ENCODE measurements at places on chromosomes 1 and 21.

DNA sequence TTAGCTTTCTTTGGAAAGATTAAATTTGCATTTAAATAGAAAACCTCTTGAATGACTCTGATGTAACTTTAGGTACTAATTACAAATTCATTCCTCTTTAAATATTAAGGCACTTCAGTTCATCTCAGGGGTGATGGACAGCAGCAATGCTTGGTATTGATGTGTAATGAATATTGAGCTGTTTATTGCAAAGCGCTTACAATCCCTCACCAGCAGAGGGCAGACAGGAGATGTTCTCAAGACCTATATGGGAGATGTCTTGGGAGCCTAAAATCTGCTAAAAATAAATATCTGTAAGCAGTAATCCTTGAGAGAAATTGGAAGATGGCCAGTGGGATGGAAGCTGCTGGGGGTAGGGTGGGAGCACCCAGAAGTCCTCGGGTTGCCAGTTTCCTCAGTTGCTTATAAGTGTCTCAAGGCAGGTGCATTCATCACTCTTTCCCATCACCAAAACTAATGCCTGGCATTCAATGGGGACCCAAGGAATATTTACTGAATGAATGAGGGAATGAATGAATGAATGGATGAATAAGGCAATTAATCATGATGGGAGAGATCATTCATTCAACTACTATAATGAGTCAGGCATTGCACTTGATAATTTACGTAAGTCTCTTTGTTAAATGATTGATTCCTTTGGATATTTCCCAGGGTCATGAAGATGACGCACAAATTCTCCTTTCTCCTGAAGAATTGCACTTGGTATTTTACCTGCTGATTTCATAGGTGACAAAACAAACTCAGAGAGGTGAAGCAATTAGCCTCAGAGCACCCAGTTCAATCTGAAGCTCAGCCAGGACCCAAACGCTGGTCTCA lies 2.3 kb downstream of the KLHDC8A start:
- no peak overlapping the region for H3K27ac ChIP-seq
- peaks cover 15% of the 10 kb centered on the region for H3K4me1 ChIP-seq
- peak; percentile 81 for DNase-seq
- H3K36me3 ChIP-seq: no peaks in the 10 kb centered on the region

GRCh38 chr1:68725001-68725752 lies 228.3 kb upstream of the DEPDC1 start:
- H3K36me3 ChIP-seq: no peaks in the 10 kb centered on the region
- peak; percentile 5 for DNase-seq
- no peak overlapping the region for H3K27ac ChIP-seq
- no peak overlapping the region for H3K4me3 ChIP-seq

DNA sequence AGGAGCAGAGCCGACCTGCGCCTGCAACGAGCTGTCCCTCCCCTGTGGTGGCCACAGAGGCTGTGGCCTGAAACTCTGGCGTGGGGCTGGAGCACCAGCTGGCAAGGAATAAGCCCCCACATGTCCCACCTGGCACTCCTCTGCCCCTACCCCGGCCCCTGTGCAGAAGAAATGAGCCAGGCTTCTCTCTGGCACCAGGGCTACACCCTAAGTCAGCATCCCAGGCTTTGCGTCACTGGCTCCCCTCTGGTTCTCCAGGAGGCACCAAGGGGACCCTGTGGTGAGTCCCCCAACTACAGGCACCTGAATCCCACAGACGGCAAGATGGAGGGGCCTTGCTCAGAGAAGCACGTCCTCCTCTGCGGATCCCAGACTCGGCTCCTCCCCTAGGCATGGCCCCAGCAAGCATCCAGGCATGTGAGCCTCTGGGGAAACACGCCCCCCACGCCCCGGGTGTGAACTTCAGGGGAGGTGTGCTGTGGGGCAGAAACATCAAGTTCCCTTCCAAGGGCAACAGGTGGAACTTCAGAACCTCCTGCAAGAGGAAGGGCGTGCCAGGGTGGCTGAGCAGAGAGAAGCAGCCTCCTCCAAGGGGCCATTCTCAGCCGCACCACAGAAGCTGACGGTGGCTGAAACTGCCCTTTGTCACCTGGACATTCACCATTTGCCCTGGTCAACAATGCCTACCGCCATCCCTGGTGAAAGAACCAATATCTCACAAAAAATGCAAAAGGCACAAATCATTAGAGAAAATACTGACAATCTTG lies 2.9 kb downstream of the KRTAP10-7 start:
- no peak overlapping the region for H3K27ac ChIP-seq
- no peaks in the 10 kb centered on the region for H3K27me3 ChIP-seq
- DNase-seq: no peak
- H3K36me3 ChIP-seq: no peaks in the 10 kb centered on the region
- H3K4me3 ChIP-seq: no peak overlapping the region

- H3K27ac ChIP-seq: no peak overlapping the region
- peaks cover 5% of the 10 kb centered on the region for H3K4me1 ChIP-seq
- peaks cover 9% of the 10 kb centered on the region for H3K36me3 ChIP-seq
- no peaks in the 10 kb centered on the region for H3K27me3 ChIP-seq
- DNase-seq: no peak
- H3K4me3 ChIP-seq: no peak overlapping the region
Measured at GRCh38 chr1:113916974-113917373, 11.8 kb downstream of the DCLRE1B start.

DNA sequence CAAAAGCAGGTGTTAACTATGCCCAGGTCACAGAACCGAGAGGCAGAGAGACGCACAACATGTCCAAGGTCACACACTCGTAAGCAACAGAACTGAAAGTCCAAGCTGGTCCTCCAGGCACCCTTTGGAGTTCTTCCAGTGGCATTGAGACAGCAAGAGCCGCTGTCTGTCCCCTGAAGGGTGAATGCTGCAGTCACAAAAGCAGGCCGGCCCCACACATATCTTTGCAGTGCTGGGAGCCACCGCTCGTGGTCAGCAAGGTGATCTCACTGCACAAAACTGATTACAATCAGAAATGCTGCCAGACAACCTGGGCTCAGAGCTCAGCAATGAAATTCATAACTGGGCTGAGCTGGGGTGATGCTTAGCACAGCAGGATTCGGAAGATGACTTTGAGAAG lies 47.4 kb upstream of the RAB4A start:
- no peaks in the 10 kb centered on the region for H3K4me1 ChIP-seq
- no peaks in the 10 kb centered on the region for H3K27me3 ChIP-seq
- H3K4me3 ChIP-seq: no peak overlapping the region
- DNase-seq: no peak
- H3K36me3 ChIP-seq: no peaks in the 10 kb centered on the region

GRCh38 chr1:76866566-76866965 lies 714 bp upstream of the ST6GALNAC5 start:
- H3K4me3 ChIP-seq: no peak overlapping the region
- H3K27ac ChIP-seq: no peak overlapping the region
- peaks cover 89% of the 10 kb centered on the region for H3K27me3 ChIP-seq

DNA sequence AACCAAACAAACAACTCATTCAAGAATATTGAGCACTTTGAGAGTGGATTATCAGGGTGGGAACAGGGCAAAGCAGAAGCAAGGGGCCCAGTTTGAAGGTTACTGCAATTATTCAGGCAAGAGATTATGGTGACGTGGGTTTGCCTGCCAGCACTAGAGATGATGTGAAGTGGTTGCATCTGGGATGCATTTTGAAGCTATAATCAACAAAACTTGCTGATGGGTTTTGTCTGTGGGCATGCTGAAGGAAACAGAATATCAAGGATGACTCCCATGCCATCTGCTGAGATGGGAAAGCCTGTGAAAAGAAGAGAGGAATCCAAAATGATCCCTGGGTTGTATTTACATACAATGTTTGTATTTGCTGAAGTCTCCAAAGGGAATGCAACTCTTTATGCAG lies 224.3 kb upstream of the GREM2 start:
- no peak for DNase-seq
- no peaks in the 10 kb centered on the region for H3K4me1 ChIP-seq
- H3K4me3 ChIP-seq: no peak overlapping the region

GRCh38 chr21:29678626-29679025 lies 261.2 kb downstream of the GRIK1 start:
- H3K4me1 ChIP-seq: peaks cover 39% of the 10 kb centered on the region
- no peak overlapping the region for H3K27ac ChIP-seq
- DNase-seq: no peak

- H3K27ac ChIP-seq: no peak overlapping the region
- no peaks in the 10 kb centered on the region for H3K36me3 ChIP-seq
- peak; percentile 67 for DNase-seq
- H3K4me1 ChIP-seq: no peaks in the 10 kb centered on the region
- no peaks in the 10 kb centered on the region for H3K27me3 ChIP-seq
- no peak overlapping the region for H3K4me3 ChIP-seq
Measured at GRCh38 chr1:98991127-98992012, 13.3 kb downstream of the PLPPR5 start.

DNA sequence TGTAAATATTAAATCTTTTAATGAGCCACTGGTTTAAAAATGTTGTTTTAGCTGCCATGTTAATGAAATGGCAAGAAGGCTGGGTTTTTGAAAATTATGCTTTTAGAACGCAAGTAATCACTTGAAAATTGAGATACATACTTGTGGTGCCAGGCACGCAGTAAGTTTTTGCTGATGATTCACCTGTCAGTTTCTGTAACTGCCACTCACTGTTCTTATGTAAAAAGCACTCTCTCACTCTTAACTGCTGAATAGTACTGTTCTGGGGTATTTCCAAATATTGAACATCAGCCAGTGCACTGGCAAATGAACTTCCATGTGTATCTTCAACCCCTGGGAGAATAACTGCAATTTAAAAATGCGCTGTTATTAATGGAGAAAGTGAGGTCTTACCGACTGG lies 17.9 kb downstream of the LGALS8 start:
- H3K36me3 ChIP-seq: peaks cover 12% of the 10 kb centered on the region
- H3K27ac ChIP-seq: no peak overlapping the region
- no peak overlapping the region for H3K4me3 ChIP-seq
- no peaks in the 10 kb centered on the region for H3K27me3 ChIP-seq
- H3K4me1 ChIP-seq: no peaks in the 10 kb centered on the region

GRCh38 chr1:17616731-17617279 lies 77.3 kb downstream of the ARHGEF10L start:
- H3K4me1 ChIP-seq: no peaks in the 10 kb centered on the region
- H3K27me3 ChIP-seq: no peaks in the 10 kb centered on the region
- no peak overlapping the region for H3K4me3 ChIP-seq
- H3K27ac ChIP-seq: no peak overlapping the region
- H3K36me3 ChIP-seq: no peaks in the 10 kb centered on the region
- DNase-seq: no peak

- no peak for DNase-seq
- peaks cover 52% of the 10 kb centered on the region for H3K4me1 ChIP-seq
- H3K27ac ChIP-seq: no peak overlapping the region
- H3K4me3 ChIP-seq: no peak overlapping the region
- H3K36me3 ChIP-seq: peaks cover 3% of the 10 kb centered on the region
- H3K27me3 ChIP-seq: no peaks in the 10 kb centered on the region
Measured at GRCh38 chr1:61445269-61445825, 279.6 kb downstream of the TM2D1 start.

DNA sequence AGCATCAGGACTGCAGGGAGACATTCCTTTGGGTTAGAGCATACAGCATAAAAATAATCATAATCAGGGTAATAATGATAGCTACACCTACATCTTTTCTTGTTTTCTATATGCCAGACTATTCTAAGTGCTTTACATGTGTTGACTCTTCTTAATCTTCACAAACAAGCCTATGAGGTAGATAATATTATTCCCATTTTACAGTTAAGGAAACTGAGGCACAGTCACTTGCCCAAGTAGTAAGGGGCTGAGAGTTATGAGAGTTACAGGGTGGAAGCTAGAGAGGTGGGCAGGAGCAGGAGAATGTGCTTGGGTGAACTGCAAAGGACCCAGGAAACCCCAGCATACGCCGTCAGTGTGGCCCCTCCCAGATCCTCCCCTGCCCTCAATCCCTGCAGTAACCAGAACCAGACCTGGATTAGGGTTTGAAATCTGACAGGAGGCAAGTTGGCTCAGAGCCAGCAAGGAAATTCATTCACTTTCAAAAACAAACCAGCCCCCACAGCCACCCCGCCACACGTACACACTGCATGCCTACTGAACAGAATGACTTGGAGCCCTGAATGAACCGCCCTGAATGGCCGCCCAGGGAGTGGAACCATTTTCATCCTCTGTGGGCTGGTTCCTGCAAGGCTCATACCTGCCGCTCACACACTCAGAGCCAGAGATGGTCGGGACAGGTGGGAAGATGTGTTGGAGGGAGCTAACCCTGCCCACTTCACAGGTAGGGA lies 126.1 kb downstream of the TRABD2B start:
- no peaks in the 10 kb centered on the region for H3K36me3 ChIP-seq
- no peak overlapping the region for H3K4me3 ChIP-seq
- DNase-seq: peak; percentile 6
- H3K27me3 ChIP-seq: peaks cover 5% of the 10 kb centered on the region

DNA sequence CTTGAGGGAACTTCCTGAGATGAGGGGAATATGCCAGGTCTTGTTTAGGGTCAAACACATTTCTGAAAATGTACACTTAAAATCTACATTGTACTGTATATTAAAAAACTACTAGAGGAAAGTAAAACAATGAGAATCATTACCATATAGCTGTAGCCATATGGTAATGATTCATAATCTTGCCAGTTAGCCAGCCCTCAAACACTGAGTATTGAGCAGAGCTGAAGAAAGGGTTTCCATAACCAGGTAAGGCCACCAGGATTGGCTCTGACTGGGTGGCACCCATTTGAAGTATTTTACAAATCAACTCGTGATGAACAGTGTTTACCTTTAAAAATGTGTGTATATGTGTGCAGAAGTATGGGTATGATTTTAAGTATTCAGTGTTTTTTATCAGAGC lies 226.7 kb downstream of the SLC45A1 start:
- H3K36me3 ChIP-seq: peaks cover 23% of the 10 kb centered on the region
- peaks cover 28% of the 10 kb centered on the region for H3K4me1 ChIP-seq
- peak overlapping the region; percentile 20 for H3K27ac ChIP-seq
- H3K27me3 ChIP-seq: no peaks in the 10 kb centered on the region

- H3K36me3 ChIP-seq: no peaks in the 10 kb centered on the region
- no peak overlapping the region for H3K4me3 ChIP-seq
- no peak for DNase-seq
- no peaks in the 10 kb centered on the region for H3K27me3 ChIP-seq
Measured at GRCh38 chr21:40936771-40937261, 89.9 kb upstream of the DSCAM start.

- H3K27ac ChIP-seq: no peak overlapping the region
- H3K27me3 ChIP-seq: no peaks in the 10 kb centered on the region
- DNase-seq: no peak
- H3K36me3 ChIP-seq: no peaks in the 10 kb centered on the region
Measured at GRCh38 chr1:178324003-178324402, 172.8 kb downstream of the CLEC20A start.
